ENCODE measurements at places on chromosomes 6 and 20. TPM values are rescaled to one million over a fixed set of nuclear protein-coding genes. Genes with fewer than 3 reads are reported as not detected.

Gene TRIM40
- not detected for total RNA-seq

Gene PACSIN1
- not detected for total RNA-seq

Gene PREX1
- 115 TPM for total RNA-seq

Gene BICRAL
- 3.5 TPM for total RNA-seq

Gene ITCH
- total RNA-seq, result 74.8 TPM

Gene SEL1L2
- not detected for total RNA-seq

Gene TXLNB
- 0.21 TPM for total RNA-seq

Gene SCRT2
- total RNA-seq, result not detected

Gene CDK19
- 5.1 TPM for total RNA-seq

GRCh38 chr6:74167976-74168375 is 472.0 kb downstream of the CD109 start:
- no peak for DNase-seq

DNA sequence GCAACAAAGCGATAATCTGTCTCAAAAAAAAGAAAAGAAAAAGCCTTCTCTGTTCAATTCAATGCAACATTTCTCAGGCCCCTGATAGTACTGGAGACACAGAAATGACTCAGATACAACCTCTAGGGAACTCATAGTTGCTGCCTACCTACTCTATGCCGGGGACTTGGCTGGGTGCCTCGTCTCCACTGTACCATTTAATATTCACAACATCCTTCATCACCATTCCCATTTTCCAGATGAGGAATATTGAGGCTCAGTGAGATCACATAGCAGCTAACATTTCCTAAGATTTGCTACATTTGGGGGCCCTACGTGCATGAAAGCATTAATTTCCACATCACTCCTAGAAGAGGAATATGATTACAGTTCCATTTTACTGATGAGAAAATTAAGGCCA is 7.5 kb downstream of the NOL4L start:
- DNase-seq, result no peak

GRCh38 chr6:143515061-143515760 is 3.7 kb upstream of the FUCA2 start:
- DNase-seq, result no peak

DNA sequence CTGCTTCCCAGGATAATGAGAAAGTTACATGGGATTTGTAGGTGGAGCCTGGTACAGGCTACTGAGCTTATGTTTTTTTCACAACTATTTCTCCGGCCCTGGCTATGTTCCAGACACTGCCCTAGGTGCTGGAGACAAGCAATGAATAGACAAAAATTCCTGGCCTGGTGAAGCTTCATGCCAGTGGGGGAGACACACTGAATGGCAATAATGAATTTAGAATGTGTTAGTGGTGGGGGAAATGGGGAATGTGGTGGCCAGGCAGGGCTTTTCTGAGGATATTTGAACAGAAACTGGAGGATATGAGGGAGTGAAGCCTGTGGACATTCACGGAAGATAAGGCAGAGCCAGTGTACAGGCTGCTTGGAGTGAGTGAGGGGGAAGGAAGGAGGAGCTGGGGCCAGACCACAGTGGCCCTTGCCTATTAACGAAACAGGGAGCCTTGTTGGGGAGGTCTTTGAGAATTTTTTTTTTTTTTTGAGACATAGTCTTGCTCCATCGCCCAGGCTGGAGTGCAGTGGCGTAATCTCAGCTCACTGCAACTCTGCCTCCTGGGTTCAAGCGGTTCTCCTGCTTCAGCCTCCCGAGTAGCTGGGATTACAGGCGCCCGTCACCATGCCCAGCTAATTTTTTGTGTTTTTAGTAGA is 6.6 kb downstream of the FOXS1 start:
- DNase-seq, result no peak

- no peak for DNase-seq
Observed at GRCh38 chr6:54315656-54316055, 7.4 kb downstream of the TINAG start.

DNA sequence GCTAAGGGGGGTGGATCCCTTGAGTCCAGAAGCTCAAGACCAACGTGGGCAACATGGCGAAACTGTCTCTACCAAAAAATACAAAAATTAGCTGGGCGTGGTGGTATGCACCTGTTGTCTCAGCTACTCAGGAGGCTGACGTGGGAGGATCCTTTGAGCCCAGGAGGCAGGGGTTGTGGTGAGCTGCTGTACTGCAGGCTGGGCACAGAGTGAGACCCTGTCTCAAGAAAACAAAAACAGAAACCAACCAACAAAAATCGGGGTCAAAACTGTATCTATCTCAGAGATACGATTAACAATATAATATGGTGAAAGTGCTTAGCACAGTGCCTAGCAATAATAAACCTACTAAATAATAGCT is 20.7 kb upstream of the BCAS1 start:
- no peak for DNase-seq

- DNase-seq, result no peak
Observed at GRCh38 chr6:132482581-132482980, 30.3 kb downstream of the STX7 start.

DNA sequence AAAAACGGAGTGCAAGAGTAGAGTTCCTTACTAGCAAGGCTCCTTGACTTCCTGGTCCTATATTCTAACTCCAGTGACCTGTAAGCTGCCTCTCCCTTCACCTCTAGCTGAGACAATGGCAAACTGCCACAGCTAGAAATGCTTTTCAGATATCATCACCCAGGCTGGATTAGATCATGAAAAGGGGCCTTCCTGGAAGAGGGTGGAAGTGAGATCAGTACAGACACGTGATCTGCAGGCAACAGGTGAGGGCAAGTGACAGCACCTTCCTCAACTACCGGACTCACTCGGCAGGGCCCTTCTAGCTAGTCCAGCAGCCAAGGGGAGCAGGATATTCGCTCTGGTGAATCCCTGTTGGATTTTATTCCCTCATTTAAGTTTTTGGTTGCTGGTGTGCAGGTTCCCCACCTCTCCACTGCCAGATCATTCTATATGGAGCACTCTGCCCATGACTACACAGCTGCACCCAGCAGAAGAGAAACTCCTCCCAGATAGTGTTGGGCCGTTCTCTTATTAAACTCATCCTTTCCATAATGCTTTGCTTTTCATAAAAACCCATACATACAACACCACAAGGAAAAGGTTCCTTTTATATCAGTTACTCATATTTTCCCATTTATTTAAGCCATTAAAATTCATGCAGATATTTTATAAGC is 26.4 kb upstream of the FAM83C start:
- no peak for DNase-seq

DNA sequence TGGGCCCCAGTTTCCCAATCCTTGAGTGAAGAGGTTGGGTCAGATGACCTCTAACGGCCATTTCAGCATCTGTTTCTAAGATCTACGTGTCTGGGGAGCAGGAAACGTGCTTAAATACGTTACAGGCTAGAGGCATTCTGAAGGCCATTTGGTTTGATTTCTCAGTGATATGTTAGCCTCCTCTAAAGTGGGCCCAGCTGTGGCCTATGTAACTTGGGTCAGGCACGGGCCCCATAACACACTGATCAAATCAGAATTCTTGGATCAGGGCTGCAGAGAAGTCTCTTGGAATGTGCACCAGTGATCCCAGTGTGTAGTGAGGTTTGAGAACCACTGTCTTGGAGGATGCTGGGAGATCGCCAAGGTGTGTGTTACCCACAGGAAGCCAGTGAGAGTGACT is 36.1 kb upstream of the TGM3 start:
- no peak for DNase-seq

GRCh38 chr6:2659882-2660281 is 90.8 kb downstream of the MYLK4 start:
- no peak for DNase-seq

GRCh38 chr6:124517339-124517738 is 444.9 kb upstream of the RNF217 start:
- no peak for DNase-seq

- peak; percentile 29 for DNase-seq
Observed at GRCh38 chr20:53547664-53548239, 45.9 kb downstream of the ZNF217 start.

- DNase-seq, result no peak
Observed at GRCh38 chr20:24646321-24646720, 176.9 kb downstream of the SYNDIG1 start.

- no peak for DNase-seq
Observed at GRCh38 chr6:108947114-108947854, 99.1 kb downstream of the ARMC2 start.

DNA sequence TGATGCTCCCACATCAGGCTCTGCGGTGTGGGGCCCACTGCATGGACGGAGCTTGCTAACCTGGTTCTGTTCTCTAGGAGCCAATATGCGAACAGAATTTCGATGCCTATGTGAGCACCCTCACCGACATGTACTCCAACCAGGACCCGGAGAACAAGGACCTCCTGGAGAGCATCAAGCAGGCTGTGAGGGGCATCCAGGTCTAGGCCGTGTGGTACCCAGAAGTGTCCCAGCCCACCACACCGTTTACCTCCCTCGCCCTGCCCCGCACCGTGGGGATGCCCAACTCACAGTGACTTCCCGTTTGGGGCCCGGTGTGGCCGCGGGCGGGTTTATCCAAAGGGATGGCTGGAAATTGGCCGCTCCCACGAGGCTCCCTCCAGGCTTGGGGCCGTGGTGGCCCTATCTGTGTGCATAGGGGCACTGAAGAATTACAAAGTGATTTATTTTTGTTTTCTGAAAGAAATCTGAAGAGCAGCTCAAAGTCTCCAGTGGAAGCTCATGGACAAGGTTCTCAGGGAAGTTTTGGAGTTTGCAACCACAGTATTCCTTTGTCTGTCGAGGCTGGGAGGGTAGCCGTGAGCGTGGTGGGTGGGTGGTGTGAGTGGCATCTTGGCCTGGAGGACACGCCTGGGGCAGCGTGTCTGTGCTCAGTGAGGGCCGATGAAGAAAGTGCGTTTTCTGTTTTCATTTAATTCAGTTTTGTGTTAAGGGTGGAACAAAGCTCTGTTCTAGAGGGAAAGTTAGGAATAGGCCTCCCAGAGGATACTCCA is 15.1 kb upstream of the PCMTD2 start:
- DNase-seq, result no peak

DNA sequence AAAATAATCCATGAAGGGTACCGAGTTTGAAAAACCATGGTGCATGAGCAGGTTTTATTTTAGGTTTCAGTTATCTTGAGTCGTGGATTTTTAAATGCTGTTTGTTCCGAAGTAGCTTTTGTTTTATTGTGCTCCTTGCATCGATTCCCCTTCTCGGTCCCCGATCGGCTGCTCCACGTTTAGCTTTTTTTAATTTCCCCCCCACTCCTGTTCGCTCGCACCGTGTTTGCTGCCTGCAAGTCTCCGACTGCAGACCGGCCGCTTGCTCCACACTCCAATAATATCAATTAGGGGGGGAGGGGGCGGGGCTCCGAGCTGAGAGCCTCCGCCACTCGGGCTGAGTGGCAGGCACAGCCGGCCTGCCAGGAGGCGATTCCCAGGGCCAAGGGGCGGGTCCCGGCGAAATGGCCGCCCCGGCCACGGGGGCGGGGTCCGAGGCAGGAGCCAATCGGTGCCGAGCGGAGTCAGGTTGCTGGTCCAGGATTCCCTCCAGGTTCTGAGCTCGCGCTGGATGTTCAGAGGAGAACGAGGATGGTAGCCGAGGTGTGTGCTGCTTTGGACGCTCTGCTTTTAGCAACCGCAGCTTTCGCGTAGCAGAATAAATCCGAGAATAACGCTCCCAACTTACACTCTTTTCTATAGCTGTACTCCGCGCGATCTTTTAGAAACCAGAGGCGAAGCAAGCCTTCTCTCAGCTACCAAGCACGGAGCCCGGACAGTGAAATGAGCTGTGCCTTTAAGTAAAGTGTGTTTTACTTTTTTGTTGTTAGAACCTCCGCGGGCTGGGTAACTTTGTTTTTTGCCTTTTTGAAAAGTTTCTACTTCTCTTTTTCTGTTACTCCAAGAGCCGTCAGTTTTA is at the start of gene EPHA7:
Gene EPHA7 (minus strand): TSS at position 256 of the 859 bp plus-strand sequence. CDS start 218 bp downstream, at position 38.
- DNase-seq, result peak; percentile 39

GRCh38 chr20:47914792-47915191 is 129.5 kb upstream of the SULF2 start:
- DNase-seq, result no peak

DNA sequence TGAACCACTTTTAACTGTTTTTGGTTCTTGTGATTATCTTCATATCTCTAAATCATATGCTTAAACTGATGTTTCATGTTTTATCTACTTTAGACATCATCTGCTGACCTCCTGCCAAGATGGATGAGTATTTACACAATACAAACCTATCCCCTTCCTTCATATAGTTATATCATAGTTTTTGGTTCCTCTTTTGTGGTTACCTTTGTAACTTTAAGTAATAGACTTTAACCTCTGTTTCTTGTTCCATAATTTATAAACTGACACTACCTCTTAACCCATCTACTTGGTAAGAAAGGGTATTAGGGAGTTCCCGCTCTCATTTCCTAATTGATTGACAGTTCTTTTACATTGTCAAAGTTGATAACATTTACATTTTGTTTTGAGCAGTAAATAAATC is 11.9 kb downstream of the PCMT1 start:
- no peak for DNase-seq

GRCh38 chr20:45857882-45858216 is 435 bp downstream of the ZSWIM3 start:
- DNase-seq, result no peak

DNA sequence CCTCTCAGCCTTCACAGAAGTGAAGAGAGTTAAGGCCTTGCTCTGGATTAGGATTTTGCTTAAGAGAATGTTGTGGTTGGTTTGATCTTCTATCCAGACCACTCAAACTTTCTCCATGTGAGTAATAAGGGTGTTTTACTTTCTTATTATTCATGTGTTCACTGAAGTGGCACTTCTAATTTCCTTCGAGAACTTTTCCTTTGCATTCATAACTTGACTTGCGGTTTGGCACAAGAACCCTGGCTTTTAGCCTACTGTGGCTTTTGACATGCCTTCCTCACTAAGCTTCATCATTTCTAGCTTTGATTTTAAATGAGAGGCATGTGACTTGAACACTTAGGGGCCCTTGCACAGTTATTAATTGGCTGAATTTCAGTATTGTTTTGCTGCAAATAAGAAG is 166.1 kb upstream of the OPRM1 start:
- no peak for DNase-seq

DNA sequence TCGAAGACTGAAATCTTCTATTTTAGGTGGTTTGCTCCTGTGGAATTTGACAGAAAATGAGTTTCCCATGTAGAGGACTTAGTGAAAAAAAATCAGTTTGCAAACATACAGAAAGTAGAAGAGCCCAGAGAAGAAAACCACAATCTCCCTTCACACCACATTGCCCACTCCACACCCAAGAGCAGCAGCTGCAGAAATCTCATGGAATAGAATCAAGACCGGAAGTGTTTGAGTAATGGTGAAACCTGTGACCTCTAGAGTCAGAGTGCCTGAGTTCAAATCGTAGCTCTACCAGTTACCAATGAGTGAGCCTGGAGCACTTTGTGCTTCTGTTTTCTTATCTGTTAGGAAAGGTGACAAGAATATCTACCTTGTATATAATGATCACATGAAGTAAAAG is 4.6 kb downstream of the SIRPG start:
- DNase-seq, result no peak

GRCh38 chr20:35776513-35777101 is 4.8 kb downstream of the PHF20 start:
- DNase-seq, result no peak

DNA sequence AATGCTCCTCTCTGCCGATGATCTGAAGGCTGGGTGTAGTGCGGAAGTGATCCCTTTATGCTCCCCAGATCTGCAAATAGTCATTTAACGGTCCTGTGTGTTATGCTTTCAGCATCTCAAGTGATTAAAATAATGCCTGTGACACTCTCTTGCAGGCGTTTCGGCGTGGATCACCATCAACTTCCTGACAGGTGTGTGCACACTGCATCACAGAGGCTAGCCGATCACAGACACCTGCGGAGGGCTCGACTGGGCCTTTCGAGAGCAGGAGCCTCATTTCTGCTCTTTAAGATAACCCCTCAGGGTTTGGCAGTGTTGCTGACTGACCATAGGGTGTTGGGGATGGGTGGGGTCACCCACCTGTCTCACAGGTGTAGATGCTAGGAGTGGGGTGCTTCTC is 20.0 kb downstream of the ENTPD6 start:
- no peak for DNase-seq

GRCh38 chr6:137206577-137206976 is 12.6 kb downstream of the IFNGR1 start:
- DNase-seq, result no peak

Measured in pulmonary artery endothelial cell (primary cell).